Keratinocyte (primary cell): ENCODE measurements at places on chromosomes 12 and 14.

DNA sequence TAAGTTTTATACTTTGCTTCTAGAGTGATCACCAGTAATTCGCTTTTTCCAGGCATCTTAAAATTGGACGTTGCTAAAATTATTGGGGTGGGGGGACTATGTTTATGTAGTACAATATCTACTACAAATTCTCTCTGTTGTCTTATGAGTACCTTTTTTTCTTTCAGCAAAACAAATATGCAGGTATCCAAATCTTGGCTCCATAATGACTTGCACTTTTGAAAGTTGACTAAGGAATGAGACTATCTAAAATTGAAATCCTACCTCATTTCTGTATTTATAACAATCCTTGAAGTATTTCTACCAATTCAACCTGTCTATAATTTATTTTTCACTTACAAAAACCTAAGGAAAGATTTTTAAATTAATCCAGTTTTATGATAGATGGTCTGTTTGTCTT lies 2.4 kb downstream of the DYNC1H1 start:
- no peak for DNase-seq

DNA sequence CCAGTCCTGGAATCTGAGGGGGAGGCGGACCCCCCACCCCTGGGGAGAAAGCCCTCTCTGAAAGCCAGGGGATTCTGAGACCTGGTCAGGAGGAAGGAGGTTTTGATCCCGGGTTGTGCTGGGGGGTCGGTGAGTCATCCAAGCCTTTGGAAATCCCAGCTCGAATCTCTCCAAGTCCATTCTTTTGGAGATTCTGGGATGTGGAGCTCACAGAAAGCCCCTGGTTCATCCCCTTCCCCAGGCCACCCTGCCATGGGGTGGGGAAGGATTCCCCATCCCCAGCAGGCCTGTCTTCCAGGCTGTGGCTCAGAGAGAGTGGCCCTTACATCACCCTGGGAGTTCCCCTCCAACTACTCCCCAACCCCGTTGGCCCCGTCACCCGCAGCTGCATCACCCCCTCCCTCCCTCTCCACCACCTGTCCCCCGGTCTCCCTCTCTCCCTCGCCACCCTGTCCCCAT lies 14.3 kb downstream of the EXOC3L4 start:
- no peak for DNase-seq

GRCh38 chr14:106174206-106174605 lies 647.8 kb downstream of the TMEM121 start:
- DNase-seq: no peak

DNA sequence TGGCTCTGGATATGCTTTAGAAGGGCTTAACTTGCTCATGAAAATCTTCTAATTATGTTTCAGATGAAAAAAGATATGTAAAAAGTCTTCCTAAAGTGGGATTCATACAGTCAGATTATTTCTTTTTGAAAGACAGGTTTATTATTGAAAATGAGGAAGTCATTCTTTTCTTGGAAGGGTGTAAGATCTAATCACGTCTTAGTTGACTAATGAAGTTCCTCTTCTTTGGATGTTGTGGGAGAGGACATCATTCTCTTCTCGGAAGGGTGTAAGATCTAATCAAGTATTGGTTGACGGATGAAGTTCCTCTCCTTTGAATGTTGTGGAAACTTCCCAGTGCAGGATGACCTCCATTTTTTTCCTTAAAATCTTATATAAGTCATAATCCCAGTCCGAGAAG lies 74.9 kb downstream of the ALG10 start:
- DNase-seq: no peak

DNA sequence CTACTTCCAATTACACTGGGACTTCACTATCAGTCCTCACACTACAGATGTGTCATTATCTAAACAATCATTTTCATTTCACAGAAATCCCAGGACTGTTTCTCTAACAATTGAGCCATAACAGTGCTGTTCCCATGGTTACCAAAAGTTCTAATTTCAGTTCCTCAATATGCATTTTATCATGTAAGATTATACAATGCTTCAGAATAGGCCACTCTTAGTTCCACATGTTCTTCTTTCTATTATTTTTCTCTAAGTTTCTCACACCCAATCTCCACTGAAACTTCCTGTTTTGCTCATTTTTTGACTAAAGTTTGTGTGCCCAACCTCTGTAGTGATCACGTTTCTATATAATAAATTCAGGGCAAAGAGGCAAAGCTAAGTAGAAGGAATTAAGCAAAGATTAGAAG lies 185.8 kb downstream of the DUSP6 start:
- no peak for DNase-seq
